Adrenal gland (tissue), 19 donors: ENCODE measurements at places on chromosomes 13 and 19. TPM values are rescaled to one million over a fixed set of nuclear protein-coding genes. Genes with fewer than 3 reads are reported as not detected.

- no peak for DNase-seq
- H3K27ac ChIP-seq, result no peak overlapping the region
- H3K36me3 ChIP-seq, result no peaks in the 10 kb centered on the region
- H3K4me3 ChIP-seq, result no peak overlapping the region
Measured at GRCh38 chr13:99004978-99005377, 27.1 kb upstream of the DOCK9 start.

DNA sequence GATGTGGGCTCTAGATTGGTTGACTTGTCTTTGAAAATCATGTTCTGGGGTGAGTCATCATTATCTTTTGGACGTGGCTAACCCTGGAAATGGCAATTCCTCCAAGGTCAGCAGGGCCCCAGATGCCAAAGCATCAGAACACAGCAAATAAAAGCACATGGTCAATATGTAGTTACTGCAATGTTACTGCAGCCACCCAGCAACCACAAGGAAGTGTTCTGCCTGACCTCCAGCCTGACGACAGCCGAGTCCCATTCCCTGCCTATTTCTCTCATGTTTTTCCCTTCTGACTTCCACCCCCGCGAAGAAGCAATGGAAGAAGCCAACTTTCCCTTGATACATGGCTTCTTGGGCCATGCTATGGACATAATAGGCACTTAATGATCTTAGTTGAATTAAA, 577.9 kb downstream of the IRS2 start:
- no peaks in the 10 kb centered on the region for H3K27me3 ChIP-seq
- no peaks in the 10 kb centered on the region for H3K4me1 ChIP-seq
- no peak overlapping the region for H3K27ac ChIP-seq
- H3K4me3 ChIP-seq, result no peak overlapping the region
- no peaks in the 10 kb centered on the region for H3K36me3 ChIP-seq
- no peak for DNase-seq

The FCAR gene
- 0.27 TPM for total RNA-seq

- H3K4me3 ChIP-seq, result no peak overlapping the region
- no peaks in the 10 kb centered on the region for H3K36me3 ChIP-seq
- H3K27ac ChIP-seq, result no peak overlapping the region
- H3K4me1 ChIP-seq, result no peaks in the 10 kb centered on the region
Measured at GRCh38 chr13:112013665-112014064, 53.3 kb upstream of the SOX1 start.

DNA sequence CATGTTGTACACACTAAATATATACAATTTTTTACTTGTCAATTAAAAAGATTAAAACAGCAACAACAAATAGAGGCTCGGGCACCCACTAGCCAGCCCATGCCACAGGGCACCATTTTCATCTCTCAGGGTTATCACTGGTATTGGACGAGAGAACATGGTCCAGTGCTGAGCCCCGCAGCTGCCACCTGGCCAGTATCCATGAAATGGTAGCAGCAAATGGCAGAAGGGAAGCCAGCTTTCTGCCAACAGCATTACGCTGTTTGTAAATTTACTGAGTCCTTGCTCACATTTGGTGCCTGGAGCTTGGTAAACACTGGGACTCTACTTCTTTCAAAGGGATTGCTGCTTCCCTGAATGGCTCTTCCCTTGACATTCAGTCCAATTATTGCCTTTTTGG, 87.9 kb upstream of the WASF3 start:
- H3K36me3 ChIP-seq, result no peaks in the 10 kb centered on the region
- no peak overlapping the region for H3K4me3 ChIP-seq
- H3K4me1 ChIP-seq, result no peaks in the 10 kb centered on the region
- no peaks in the 10 kb centered on the region for H3K27me3 ChIP-seq
- DNase-seq, result no peak

DNA sequence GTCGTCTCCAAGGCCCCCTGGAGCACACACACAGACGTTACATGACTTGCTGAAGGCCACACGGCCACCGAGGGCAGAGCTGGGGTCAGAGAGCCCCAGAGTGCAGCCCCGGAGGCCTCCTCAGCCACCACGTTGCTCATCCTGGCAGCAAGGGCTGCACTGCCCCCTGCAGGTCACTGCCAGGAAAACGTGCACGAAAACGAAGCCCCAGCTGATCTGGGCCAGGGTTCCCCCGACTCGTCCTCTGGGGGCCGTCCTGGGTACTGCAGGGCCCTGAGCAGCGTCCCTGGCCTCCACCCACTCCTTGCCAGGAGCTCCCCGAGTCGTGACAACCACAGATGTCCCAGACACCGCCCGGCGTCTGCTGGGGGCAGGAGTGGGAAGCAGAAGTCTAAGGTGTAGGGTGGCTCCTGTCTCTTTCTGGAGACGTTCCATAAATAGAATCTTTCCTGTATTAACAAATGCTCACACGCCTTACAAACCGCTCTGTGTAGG, 3.4 kb downstream of the TPGS1 start:
- peak; percentile 86 for DNase-seq
- H3K4me1 ChIP-seq, result peaks cover 29% of the 10 kb centered on the region
- no peak overlapping the region for H3K4me3 ChIP-seq
- no peak overlapping the region for H3K27ac ChIP-seq

DNA sequence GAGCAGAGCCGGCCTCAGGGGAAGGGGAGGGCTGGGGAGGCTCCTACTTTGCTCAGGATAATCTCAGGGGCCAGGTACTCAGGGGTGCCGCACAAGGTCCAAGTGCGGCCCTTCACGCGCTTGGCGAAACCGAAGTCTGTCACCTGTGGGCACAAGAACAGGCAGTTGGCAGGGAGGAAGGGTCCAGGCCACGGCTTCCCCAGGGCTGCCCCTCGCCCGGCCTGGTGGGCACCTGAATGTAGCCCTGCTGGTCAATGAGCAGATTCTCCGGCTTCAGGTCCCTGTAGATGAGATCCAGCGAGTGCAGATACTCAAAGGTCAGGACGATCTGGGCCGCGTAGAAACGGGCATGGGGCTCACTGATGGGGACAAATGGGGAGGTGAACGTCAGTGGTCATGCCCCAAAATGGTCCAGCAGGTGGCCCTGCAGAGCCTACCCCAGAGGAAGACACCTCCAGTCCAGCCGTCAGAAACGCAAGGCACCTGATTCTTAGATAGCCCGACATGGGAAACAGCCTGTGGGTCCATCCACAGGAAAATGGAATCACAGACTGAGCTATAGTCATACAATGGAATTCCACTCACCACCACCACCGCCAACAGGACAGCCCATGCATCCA, 7.1 kb upstream of the SAMD1 start:
- no peak overlapping the region for H3K27ac ChIP-seq
- DNase-seq, result no peak
- H3K27me3 ChIP-seq, result no peaks in the 10 kb centered on the region

GRCh38 chr13:112892426-112893206, 76.4 kb upstream of the MCF2L start:
- peaks cover 16% of the 10 kb centered on the region for H3K27me3 ChIP-seq
- H3K36me3 ChIP-seq, result no peaks in the 10 kb centered on the region
- no peak for DNase-seq
- peaks cover 6% of the 10 kb centered on the region for H3K4me1 ChIP-seq
- no peak overlapping the region for H3K27ac ChIP-seq
- H3K4me3 ChIP-seq, result no peak overlapping the region

DNA sequence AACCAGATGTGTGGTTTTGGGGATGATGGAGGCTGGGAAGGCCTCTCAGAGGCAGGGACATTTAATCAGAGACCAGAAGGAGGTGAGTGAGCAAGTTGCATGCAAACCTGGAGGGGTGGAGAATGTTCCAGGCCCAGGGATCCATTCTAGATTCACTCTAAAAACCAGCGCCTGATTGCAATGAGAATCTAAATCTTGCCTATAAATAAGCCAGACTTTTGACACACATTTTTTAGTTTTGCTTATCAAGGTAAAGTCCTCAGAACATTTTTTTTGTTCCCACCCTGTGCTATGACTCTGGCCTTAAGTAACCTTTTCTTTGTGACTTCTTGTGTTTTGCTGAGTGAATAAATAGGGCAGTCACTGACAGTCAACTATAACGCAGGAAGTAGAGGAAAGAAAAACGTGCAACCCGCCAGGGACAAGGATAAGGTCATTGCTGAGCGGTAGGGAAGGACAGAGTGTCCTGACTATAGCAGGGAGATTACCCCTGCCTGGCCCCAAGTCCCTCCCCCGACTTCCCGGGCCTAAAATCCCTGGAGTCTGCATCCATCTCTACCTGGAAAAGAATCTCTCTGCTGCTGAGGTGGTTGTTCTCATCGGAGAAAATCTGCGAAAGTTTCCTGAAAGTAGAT, 14.4 kb downstream of the RGL3 start:
- no peaks in the 10 kb centered on the region for H3K36me3 ChIP-seq
- peak; percentile 65 for DNase-seq
- H3K4me3 ChIP-seq, result no peak overlapping the region
- peak overlapping the region; percentile 62 for H3K27ac ChIP-seq
- no peaks in the 10 kb centered on the region for H3K4me1 ChIP-seq

DNA sequence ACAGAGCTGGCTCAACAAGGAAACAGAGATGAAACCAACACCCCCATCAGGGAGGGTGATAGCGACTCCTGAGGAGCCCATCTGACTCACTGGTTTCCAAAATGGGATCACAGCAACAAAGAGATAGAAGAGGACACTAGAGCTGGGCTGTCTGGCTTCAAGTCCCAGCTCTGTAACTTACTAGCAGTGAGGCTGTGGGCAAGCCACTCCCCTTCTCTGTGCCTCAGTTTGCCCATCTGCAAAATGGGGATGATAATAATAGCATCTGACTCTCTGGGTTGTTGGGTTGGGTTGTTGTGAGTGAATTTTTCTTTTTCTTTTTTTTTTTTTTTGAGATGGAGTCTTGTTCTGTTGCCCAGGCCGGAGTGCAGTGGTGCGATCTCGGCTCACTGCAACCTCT, 14.3 kb downstream of the IGSF23 start:
- H3K4me1 ChIP-seq, result no peaks in the 10 kb centered on the region
- H3K4me3 ChIP-seq, result no peak overlapping the region
- no peak overlapping the region for H3K27ac ChIP-seq
- no peak for DNase-seq

The AKT1S1 gene
- 36.5 TPM for total RNA-seq

The CYP2S1 gene
- total RNA-seq, result 3.4 TPM

The TRPC4 gene
- 0.24 TPM for total RNA-seq

The FSD1 gene
- total RNA-seq, result not detected

- no peak for DNase-seq
- no peaks in the 10 kb centered on the region for H3K4me1 ChIP-seq
- H3K4me3 ChIP-seq, result no peak overlapping the region
- no peaks in the 10 kb centered on the region for H3K36me3 ChIP-seq
Measured at GRCh38 chr19:6876748-6877147, 10.6 kb upstream of the ADGRE1 start.
